ENCODE measurements at places on chromosomes 3 and 15. TPM values are rescaled to one million over a fixed set of nuclear protein-coding genes. Genes with fewer than 3 reads are reported as not detected.

DNA sequence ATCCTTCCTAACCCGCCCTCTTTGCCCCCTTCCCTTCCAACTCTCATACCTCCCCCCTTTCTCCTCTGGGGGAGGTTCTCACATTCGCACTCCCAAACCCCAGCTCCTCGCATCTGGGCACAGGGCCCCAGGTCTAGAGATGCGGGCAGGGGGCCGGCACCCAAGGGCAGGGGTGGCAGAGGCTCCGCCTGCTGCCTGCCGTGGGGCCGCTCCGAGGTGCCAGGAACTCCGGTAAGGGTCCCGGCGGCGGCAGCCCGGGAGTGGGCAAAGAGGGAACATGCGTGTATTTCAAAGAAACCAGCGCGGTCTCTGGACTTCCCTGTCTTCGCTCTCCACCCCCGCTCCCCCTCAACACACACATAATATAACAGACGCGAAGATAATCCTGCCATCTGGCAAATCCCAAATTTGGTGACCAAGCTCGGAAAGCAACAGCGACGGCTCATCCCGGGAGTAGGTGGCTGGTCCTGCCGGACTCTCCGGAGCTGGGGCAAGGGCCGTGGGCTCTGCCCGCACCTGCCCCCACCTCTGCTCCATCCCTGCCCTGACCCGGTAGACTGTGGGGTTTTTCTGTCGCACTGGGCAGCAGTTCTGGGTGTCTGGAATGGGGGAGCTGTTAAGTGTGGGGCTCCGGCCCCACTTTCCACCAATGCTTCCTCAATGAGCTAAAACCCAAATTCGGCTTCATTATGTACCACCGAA lies 31.0 kb downstream of the NR2F2 start:
- H3K27ac ChIP-seq = no peak overlapping the region
- no peak overlapping the region for H3K4me3 ChIP-seq
- no peaks in the 10 kb centered on the region for H3K4me1 ChIP-seq
- no peaks in the 10 kb centered on the region for H3K27me3 ChIP-seq
- DNase-seq = no peak

GRCh38 chr3:57157545-57157944 lies 7.6 kb downstream of the IL17RD start:
- no peak overlapping the region for H3K4me3 ChIP-seq
- H3K27me3 ChIP-seq = no peaks in the 10 kb centered on the region
- no peaks in the 10 kb centered on the region for H3K36me3 ChIP-seq
- DNase-seq = no peak
- H3K27ac ChIP-seq = no peak overlapping the region
- H3K4me1 ChIP-seq = peaks cover 10% of the 10 kb centered on the region

CILP gene
- 0.82 TPM for total RNA-seq

TM6SF1 gene
- total RNA-seq = 4.7 TPM

GRCh38 chr15:64070965-64071851 lies 22.4 kb downstream of the CIAO2A start:
- peaks cover 16% of the 10 kb centered on the region for H3K4me1 ChIP-seq
- no peak for DNase-seq
- H3K36me3 ChIP-seq = no peaks in the 10 kb centered on the region
- no peak overlapping the region for H3K4me3 ChIP-seq
- H3K27me3 ChIP-seq = no peaks in the 10 kb centered on the region
- H3K27ac ChIP-seq = peak overlapping the region; percentile 89

DNA sequence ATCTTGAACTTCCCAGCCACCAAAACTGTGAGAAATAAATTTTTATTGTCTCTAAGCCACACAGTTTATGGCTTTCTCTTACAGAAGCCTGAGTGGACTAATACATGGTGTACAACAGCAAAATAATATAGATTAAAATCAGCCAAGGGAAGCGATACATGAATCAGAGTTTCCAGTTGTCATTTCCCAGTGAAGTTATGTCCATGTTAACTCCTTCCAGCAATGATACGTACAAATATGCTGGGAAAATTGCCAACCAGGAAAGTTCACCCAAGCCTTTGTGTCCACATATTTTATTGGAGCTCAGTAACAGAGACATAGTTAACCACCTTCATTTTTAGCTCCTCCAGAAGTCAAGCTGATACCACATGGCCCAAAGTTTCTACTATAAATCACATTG lies 280.9 kb upstream of the KCNMB2 start:
- no peak overlapping the region for H3K27ac ChIP-seq
- no peak overlapping the region for H3K4me3 ChIP-seq
- DNase-seq = peak; percentile 17
- no peaks in the 10 kb centered on the region for H3K27me3 ChIP-seq

IL17RC gene
- total RNA-seq = 152 TPM

- no peak overlapping the region for H3K4me3 ChIP-seq
- no peaks in the 10 kb centered on the region for H3K27me3 ChIP-seq
- peaks cover 3% of the 10 kb centered on the region for H3K36me3 ChIP-seq
These were observed 60.5 kb downstream of the DNASE1L3 start for GRCh38 chr3:58150130-58150809.

GRCh38 chr3:160665784-160666526 lies 11.0 kb upstream of the ARL14 start:
- no peaks in the 10 kb centered on the region for H3K4me1 ChIP-seq
- H3K36me3 ChIP-seq = no peaks in the 10 kb centered on the region
- DNase-seq = no peak
- no peaks in the 10 kb centered on the region for H3K27me3 ChIP-seq

TM4SF1 gene
- total RNA-seq = 142 TPM

GRCh38 chr3:12974334-12974733 lies 98.9 kb downstream of the IQSEC1 start:
- no peak overlapping the region for H3K27ac ChIP-seq
- H3K4me3 ChIP-seq = no peak overlapping the region
- H3K36me3 ChIP-seq = no peaks in the 10 kb centered on the region
- no peaks in the 10 kb centered on the region for H3K27me3 ChIP-seq

ATP8B4 gene
- total RNA-seq = 8.3 TPM

DNA sequence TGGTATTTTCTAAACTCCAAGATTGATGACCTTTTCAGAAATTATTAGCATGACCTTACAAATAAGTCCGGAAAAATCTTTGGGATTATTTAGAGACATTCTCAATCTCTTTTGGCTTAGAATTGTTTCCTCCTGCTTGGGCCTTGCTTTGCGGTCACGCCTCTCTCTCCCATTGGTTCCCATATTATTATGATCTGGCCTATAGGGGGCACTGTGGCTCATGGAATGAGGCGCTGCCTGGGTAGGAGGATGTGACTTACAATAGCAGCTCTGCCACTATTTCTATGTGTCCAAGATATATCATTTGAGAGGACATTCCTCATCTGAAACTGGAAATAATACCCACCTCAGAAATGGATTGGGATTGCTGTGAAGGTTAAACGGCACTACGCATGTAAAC lies 464.9 kb downstream of the MFSD1 start:
- no peaks in the 10 kb centered on the region for H3K27me3 ChIP-seq
- H3K27ac ChIP-seq = no peak overlapping the region
- H3K4me3 ChIP-seq = no peak overlapping the region
- H3K36me3 ChIP-seq = no peaks in the 10 kb centered on the region
- no peaks in the 10 kb centered on the region for H3K4me1 ChIP-seq
- DNase-seq = no peak

KBTBD8 gene
- total RNA-seq = 8.0 TPM

GRCh38 chr3:182808041-182808770 lies 14.9 kb downstream of the ATP11B start:
- no peaks in the 10 kb centered on the region for H3K27me3 ChIP-seq
- H3K4me1 ChIP-seq = no peaks in the 10 kb centered on the region
- H3K27ac ChIP-seq = no peak overlapping the region
- H3K36me3 ChIP-seq = no peaks in the 10 kb centered on the region
- H3K4me3 ChIP-seq = no peak overlapping the region
- DNase-seq = no peak

DNA sequence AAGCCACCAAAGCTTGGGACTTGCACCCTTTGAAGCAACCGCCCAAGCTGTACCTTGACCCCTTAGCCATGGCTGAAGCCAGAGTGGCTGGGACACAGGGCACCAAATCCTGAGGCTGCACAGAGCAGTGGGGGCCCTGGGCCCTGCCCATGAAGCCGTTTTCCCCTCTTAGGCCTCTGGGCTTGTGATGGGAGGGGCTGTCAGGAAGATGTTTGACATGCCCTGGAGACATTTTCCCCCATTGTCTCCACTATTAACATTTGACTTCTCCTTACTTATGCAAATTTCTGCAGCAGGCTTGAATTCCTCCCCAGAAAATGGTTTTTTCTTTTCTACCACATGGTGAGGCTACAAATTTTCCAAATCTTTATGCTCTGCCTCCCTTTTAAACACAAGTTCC lies 522.2 kb downstream of the EDEM1 start:
- no peaks in the 10 kb centered on the region for H3K4me1 ChIP-seq
- H3K27ac ChIP-seq = no peak overlapping the region
- H3K36me3 ChIP-seq = no peaks in the 10 kb centered on the region
- no peak overlapping the region for H3K4me3 ChIP-seq
- no peak for DNase-seq

- H3K36me3 ChIP-seq = no peaks in the 10 kb centered on the region
- H3K4me3 ChIP-seq = no peak overlapping the region
- no peak for DNase-seq
- no peaks in the 10 kb centered on the region for H3K27me3 ChIP-seq
These were observed 66.9 kb downstream of the RNF13 start for GRCh38 chr3:149879872-149880271.

DNA sequence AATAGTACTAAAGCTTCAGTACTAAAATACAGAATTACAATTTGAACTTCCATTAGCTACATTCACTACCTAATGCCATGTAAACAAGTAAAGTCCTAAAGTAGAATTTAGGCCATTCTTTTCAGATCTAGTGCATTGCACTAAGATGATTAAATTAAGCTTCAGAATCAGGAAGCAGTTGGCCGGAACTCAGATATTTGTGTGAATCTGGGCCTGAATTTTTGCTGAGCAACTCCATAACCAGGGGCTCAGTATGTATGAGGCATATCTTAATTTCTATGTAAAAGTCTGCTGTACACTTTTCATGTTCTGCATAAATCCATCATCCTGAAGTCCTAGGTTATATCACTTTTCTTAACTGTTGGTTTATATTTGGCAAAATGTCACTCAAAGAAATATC lies 246.4 kb downstream of the RBMS3 start:
- DNase-seq = no peak
- H3K36me3 ChIP-seq = no peaks in the 10 kb centered on the region
- no peak overlapping the region for H3K27ac ChIP-seq
- no peak overlapping the region for H3K4me3 ChIP-seq
- H3K27me3 ChIP-seq = no peaks in the 10 kb centered on the region

- no peak overlapping the region for H3K27ac ChIP-seq
- no peaks in the 10 kb centered on the region for H3K27me3 ChIP-seq
- H3K4me3 ChIP-seq = no peak overlapping the region
- no peaks in the 10 kb centered on the region for H3K36me3 ChIP-seq
- DNase-seq = no peak
These were observed 192.4 kb downstream of the FHIT start for GRCh38 chr3:61058836-61059235.

- DNase-seq = no peak
- no peaks in the 10 kb centered on the region for H3K36me3 ChIP-seq
- no peaks in the 10 kb centered on the region for H3K4me1 ChIP-seq
- H3K27ac ChIP-seq = no peak overlapping the region
These were observed 46.1 kb upstream of the RASGRP1 start for GRCh38 chr15:38610748-38611147.

All from prostate gland (tissue), 2 donors.